Osteoblast (primary cell): ENCODE measurements at places on chromosomes 7 and 10. TPM values are rescaled to one million over a fixed set of nuclear protein-coding genes. Genes with fewer than 3 reads are reported as not detected.
A peak's percentile ranks its signal among the peaks of the same experiment; 100 is the strongest.

DNA sequence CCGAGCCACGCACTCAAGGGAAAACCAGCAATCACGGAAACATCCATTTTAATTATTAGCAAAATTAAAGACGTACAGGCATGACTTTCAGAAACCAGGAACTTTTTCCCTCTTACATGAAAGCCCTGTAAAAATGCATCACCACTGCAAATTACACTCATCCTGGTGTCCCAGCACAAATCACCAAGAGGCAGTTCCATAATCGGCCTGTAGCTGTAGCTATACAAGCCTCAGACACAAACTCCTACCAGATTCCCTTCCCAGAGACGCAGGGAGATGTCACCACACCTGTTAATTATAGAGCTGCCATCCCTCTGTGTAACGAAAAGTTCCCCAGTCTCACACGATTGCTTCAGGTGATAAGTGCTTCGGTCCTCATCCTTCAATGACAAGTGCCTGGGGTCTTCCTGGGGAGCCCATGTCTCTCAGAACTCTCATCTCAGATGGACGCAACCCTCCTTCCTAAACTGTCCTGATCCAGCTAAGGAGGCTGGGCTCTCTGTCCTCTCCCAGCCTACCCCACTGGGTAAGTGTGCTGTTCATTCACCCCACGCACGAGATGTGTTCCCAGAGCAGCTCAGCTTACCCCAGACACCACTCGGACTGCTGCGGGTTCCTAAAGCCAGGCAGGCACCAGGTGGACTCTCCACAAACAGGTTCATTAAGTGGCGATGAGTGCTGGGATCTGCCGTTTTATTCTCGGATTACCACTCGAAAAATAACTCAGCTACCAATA, 5.9 kb downstream of the FGFR2 start:
- DNase-seq = peak; percentile 85

GRCh38 chr7:133108023-133108422, 26.1 kb upstream of the CHCHD3 start:
- DNase-seq = no peak

GRCh38 chr10:99497343-99498025, 35.3 kb upstream of the NKX2-3 start:
- DNase-seq = no peak

The STOX1 gene
- total RNA-seq = under 0.01 and 0.29 TPM in 2 replicates

The FBXL13 gene
- total RNA-seq = 2.1 and 2.2 TPM in 2 replicates

The AKR1D1 gene
- under 0.01 TPM in 1 of 2 replicates, not detected in the other for total RNA-seq
